ENCODE measurements at places on chromosomes 1 and 21.

GRCh38 chr1:51423073-51423821 lies 92.9 kb upstream of the TTC39A start:
- DNase-seq = no peak

- no peak for DNase-seq
These were observed 2.9 kb downstream of the MACO1 start for GRCh38 chr1:25433389-25434186.

GRCh38 chr21:41459884-41460534 lies 34.0 kb downstream of the MX1 start:
- DNase-seq = no peak

DNA sequence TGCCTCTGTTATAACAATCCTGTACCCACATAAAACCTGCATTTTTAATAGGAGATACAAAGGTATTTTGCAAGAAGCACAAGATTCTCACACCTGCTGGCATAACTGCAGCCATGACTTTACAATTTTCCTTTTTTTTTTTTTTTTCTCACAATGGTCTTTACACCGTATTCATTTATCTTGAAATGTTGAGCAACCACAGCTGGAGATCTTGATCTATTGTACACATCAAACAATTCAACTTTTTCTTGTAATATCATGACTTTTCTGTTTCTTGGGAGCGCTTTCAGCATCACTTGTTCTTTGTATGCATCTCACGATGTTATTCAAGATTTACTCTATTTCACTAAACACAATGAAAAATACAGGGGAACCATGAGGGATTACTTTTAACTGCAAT lies 651.4 kb downstream of the KCNT2 start:
- no peak for DNase-seq

DNA sequence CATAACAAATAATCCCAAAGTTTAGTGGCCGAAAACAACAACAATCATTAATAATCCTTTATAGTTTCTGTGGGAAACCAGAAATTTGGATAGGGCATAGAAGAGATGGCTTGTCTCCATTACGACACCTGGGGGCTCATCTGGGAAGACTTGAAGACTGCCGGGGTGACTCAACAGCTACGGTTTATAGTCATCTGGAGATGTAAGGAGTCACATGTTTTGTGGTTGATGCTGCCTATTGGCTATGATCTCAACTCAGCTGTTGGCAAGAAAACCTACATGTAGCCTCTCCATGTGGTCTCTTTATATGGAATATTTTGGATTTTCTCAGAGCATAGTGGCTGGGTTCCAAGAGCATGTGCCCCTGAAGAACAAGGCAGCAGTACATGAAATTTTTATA lies 29.3 kb upstream of the TSPAN2 start:
- no peak for DNase-seq

DNA sequence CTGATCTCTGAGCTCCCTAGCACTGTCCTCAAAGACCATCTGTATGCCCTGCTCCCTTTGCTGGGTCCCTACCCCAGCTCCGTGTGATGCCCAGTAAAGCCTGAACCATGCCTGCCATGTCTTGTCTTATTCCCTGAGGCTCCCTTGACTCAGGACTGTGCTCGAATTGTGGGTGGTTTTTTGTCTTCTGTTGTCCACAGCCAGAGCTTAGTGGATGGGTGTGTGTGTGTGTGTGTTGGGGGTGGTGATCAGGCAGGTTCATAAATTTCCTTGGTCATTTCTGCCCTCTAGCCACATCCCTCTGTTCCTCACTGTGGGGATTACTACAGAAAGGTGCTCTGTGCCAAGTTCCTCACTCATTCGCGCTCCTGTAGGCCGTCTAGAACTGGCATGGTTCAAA lies 5.7 kb downstream of the GSTM5 start:
- DNase-seq = no peak

- no peak for DNase-seq
These were observed 109.7 kb upstream of the ACTRT2 start for GRCh38 chr1:2911421-2912178.

- DNase-seq = no peak
These were observed 7.5 kb upstream of the CLEC20A start for GRCh38 chr1:178504286-178504685.

- no peak for DNase-seq
These were observed 26.1 kb downstream of the SLC6A17 start for GRCh38 chr1:110176299-110176956.

DNA sequence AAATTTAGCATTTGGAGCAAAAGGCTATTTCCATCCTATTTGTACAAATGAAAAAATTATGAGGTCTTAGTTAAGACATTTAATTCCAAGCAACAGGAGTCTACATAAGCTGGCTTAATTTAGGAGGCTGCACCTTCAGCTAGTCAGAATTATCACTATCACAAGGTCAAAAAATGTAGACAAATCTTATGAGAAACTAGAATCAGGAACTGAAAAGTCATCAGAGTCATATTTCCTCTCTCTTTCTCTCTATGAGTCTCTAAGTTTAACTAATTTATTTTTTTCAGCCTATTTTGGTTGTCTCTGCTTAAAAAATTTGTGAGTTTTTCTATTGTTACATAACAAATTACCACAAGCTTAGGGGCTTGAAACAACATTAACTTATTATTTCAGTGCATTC lies 807.1 kb upstream of the PRMT6 start:
- no peak for DNase-seq

DNA sequence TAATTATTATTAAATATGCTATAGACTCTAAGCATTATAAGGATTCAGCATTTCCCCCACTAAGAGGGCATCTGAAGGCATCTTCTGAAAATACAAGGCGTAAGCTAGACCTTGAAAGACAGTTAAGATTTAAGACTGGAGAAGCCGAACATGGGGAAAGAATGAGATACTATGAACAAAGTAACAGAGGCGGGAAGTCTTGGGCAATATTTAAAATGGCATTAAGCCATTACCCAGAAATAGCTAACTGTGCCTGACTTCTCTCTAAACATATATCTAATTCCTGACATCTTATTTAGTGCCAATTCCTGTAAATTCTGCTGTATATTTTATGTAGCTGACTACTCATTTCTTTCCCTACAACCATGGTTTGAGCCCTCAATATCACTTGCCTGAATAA lies 20.9 kb downstream of the DPH5 start:
- no peak for DNase-seq

GRCh38 chr1:199945591-199945990 lies 81.9 kb upstream of the NR5A2 start:
- DNase-seq = no peak

Measured in foreskin melanocyte (primary cell).